ENCODE measurements at places on chromosomes 4 and X.

DNA sequence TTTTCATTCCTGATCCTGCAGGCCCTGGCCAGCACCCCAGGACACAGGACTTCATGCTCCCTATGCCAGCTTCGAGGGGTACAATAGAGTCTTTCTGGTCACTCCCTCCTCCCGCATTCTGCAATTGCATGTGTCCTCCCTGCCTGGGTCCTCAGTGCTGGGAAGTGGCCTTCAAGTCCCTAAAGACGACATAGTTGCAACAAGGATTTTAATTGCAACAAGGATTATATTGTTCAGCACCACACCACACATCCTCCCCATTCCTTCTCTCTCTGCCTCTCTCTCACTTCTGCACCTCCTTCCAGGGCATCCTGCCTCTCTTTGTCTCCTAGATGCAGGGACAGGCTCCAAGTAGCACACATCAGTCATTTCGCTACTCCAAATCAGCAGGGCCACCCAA lies 25.5 kb downstream of the SCD5 start:
- no peak for DNase-seq

GRCh38 chrX:131704136-131704695 lies 160.3 kb downstream of the OR13H1 start:
- DNase-seq = no peak

DNA sequence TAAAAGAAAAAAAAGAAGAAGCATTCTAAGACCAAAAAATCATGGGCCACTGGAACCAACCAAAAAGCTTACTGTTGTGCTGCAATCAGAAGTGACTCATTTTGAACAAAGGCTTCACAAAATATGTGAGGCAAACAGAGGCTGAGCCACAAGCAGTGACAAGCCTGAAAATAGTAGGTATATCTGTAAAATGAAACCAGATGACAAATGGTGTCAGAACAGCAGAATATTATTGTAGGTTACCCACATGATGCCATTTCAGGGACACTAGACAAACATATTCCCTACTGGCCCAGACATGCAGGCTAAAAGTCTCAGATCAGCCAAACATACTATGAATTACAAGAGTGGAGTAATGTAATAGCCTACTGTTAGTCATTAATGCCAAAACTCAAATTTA lies 1301.8 kb upstream of the DIAPH2 start:
- no peak for DNase-seq

- no peak for DNase-seq
These were observed 50.9 kb upstream of the TMEM164 start for GRCh38 chrX:109952050-109952449.

DNA sequence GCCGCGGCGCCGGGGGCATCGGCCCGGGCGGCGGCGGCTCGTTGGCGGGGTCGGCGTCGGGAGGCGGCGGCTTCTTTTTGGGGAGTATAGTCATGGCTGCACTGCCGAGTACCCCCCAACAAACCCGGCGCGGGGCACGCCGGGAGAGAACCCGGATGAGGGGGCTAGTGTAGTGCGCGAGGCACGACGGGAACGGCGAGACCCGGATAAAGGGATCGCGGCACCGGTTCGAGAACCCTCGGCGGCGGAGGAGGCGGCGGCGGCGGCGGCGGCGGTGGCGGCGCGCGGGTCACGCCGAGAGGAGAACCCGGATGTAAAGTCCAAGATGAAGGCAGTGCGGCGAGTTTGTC lies at the start of gene OTUD5:
Gene OTUD5 (minus strand): TSS at position 131 of the 350 bp plus-strand sequence. CDS start 37 bp downstream, at position 94.
- DNase-seq = peak; percentile 58

DNA sequence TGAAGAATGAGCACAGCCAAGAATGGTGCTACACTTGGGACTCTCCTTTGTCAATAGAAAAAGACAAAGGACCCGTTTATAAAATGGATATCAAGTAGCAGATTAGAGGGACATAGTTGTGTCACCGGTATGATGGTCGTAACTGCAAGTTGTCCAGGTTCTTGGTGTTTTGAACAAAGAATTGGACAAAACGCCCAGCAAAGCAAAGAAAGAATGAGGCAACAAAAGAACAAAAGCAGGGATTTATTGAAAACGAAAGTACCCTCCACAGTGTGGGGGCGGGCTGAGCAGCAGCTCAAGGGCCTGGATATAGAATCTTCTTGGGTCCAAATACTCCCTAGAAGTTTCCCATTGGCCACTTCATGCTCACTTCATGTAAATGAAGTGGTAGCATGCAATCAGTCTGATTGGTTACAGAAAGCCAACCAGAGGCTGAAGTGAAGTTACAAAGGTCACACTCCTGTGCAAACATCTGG lies 54.7 kb downstream of the SHROOM3 start:
- DNase-seq = no peak

DNA sequence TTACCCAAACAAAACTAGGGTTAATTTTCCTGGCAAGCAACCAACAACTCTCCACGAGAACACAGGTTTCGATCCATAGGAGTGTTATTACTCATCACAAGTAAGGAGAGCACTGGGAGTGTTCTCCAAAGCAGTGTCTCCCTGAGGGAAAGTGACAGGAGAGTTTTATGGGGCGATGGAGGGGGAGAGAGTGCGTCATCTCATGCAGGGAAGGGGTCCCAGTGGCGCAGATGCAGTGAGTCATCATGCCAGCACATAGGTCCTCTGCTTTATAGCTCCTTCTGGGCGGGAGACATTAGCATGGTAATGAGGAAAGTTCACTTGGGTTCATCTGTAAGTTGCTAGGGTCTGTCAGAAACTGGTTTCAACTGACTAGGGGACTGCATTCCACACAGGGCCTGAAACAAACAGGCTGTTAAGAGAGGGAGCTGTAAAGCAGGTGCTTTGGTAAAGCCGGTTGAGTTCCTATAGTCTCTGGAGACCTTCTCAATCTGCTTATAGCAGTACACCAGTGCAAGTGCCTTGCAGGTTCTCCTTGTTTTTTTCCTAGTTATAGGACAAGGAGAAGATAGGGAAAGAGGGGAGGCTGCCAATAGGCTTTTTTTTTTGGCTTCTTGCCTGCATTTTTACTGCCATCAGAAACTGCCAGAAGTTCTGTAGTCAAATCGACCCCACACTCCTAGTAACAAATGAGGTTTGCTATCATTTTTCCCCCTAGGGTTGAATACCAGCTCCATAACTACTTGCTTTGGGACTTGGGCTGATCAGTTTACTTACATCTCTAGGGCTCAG lies 12.8 kb upstream of the BOD1L1 start:
- no peak for DNase-seq

- no peak for DNase-seq
These were observed 72.8 kb downstream of the IRF2 start for GRCh38 chr4:184401397-184402171.

DNA sequence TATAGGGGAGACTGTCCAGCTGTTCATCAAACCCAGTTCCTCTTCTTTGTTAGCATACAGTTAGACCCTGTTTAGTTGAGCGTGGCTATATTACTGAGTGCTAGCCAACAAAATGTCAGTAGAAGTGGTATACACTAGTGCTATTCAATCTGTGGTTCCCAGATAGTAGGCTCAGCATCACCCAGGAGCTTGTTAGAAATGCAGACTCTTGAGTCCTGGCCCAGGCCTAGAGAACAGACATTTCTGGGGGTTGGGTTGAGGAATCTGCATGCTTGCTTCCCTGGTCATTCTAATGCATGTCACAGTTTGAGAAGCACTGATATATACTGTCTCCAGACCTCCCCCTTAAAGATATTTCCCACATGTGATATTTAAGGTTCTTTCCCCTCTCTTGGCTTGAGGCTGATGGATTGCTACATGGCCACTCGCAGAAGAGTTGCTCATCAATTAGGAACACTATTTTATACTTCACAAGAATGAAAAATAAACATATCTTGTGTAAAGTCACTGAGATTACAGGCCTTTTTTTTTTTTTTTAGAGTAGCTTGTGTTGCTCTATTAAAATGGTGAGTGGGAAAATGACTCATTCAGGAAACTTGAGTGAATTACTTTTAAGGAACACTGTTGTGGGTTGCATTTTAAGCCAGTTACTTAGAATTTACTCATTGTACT lies 289.0 kb downstream of the STIM2 start:
- DNase-seq = no peak

DNA sequence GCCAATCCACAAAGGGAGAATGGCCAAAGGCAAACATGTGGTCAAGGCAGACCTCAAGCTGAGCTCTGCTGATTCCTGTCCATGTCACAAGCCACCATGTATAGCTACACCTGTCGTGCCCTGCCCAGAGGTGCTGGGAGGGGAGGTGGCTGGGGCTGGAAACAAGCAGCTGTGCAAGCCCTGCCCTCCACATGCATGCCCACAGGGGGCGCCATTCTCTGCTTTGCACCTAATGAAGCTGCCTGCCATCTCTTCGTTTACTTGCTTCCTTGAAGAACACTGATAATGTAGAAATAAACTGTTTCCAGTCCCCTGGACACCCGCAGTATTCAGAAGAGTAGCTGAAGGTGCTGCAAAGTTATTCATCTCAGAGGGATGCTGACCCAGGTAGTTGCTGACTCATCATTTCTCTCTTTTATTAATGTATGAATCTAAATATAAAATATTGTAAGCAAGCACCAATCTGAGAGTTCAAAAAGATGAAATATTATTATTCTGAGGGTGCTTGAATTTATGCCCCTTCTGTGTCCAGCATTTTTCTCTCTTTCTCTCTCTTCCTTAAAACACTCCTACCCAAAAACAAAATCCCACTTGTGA lies 278.6 kb downstream of the ADGRA3 start:
- DNase-seq = peak; percentile 3

DNA sequence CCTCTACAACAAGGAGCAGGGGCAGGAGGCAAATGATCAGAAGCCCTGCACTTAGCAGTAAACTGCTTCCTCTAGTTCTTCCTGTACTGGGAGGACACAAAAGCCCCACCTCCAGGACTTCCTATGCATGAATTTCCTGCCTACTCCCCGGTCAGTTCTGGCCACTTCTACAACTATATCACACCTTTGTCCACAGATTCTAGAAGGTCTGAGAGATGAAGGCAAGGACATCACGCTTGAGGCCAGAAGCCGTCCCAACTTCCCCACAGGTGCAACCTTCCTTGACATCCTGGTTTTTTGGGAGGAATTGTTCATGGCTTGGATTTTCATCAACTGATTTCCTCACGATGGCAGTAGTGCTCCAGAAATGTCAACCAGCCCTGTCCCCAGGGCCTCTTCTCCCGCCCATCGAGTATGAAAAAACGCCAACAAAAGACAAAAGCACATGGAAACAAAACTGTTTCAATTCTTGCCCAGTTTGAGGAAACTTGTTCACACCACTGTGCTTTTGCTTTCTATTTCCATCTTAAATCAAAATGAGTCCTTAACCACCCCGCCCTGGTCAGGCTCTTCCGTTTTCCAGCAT lies 206.5 kb upstream of the STK26 start:
- peak; percentile 90 for DNase-seq

DNA sequence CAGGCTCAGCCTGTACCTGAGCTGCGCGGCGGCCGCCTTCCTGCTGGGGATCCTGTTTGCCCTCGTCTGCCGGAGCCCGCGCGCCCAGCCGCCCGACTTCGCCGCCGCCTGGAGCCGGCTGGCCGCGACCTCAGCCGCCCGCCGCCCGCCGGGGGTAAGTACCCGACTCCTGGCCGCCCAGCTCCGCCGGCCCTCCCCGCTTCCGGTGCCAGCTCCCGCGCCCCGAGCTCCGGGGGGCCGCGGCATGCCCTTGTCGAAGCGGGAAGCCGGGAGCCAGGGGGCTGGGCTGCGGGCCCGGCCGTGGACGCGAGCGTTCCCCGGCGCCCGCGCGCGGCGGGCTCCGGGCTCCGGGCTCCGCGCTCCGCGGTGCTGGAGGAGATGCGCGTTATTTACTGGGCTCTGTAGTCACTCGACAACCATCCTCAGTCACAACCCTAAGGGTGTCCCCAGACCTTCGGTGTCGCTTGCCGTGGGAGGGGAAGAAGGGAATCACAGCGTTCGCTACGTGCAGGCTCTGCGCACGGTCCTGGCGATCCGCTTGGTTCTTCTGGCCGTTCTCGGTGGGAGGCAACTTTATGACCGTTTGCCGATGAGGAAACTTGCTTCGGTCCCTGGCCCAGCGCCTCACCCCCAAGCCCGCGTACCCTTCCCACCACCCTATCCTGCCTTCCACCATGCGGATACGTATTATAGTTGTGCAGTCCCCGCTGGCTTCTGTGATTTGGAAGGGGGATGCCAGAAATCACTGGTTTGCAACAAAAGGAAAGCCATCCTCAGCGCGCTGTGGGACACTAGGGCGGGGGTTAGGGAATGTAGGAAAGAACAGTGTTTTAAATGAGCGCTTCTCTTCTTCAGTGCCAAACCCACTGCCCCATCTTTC lies 944 bp downstream of the SNX25 start:
- peak; percentile 16 for DNase-seq

- no peak for DNase-seq
These were observed 314.0 kb downstream of the GBA3 start for GRCh38 chr4:23006756-23007155.

DNA sequence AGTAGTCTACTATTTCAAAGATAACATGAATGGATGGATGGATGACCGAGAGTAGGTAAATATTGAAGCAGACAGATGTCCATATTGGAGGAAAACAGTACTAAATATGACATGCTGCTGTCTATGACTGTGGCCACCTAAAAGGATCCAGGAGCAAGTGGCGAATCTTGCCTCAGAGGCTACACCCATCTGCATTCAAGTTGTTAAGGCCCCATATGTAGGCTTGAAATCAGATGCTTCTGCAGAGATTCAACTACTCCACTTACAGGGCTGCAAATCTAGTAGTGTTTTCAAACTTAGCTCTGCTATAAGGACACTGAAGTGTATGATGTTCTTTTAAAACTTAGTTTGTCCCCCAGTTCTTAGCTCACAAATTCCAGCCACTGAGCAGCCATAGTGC lies 28.9 kb downstream of the SEPSECS start:
- DNase-seq = no peak

DNA sequence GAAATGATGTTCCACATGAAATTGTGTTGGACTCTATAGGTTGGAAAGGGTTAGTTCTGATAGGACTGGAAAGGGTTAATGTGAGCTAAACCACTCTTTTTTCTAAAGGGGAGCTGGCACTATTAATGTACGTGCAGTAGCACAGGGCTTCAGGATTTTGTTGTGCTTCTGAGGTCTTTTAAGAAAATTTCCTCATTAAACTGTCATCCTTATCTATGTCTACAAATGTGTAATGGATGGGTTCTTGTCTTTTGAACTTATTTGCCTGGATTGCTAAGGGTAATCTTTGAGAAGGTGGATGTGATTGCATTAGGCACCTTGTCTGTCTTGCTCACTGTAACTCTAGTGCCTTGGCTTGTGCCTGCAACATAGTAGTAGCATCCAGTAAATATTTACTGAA lies 106.0 kb upstream of the SLC4A4 start:
- DNase-seq = no peak

DNA sequence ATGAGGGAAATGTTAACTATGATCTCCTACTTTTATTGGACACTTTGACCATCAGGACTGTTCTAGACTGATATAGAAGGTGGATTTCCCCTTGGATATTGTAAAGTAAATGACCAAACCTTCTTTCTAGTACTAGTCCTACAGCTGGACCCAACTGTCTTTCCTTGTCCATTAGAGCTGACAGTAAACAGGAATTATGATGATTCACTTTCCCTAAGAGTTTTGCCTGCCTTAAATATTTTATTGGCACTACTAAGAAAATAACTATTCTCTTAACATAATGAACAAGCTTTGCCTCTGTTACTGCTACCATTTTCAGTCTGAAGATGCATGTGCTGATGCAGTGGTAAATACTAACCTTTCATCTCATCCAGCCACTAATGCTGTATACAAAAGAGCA lies 915.4 kb downstream of the CENPC start:
- no peak for DNase-seq

GRCh38 chr4:121709766-121710405 lies 13.1 kb upstream of the ANXA5 start:
- no peak for DNase-seq
